Ovary (tissue), 10 donors: ENCODE measurements at places on chromosomes 6 and 20. TPM values are rescaled to one million over a fixed set of nuclear protein-coding genes. Genes with fewer than 3 reads are reported as not detected.

GRCh38 chr6:105646391-105646867, 243.5 kb upstream of the PREP start:
- DNase-seq = no peak

GRCh38 chr6:38549795-38550194, 89.9 kb downstream of the BTBD9 start:
- no peak for DNase-seq

DNA sequence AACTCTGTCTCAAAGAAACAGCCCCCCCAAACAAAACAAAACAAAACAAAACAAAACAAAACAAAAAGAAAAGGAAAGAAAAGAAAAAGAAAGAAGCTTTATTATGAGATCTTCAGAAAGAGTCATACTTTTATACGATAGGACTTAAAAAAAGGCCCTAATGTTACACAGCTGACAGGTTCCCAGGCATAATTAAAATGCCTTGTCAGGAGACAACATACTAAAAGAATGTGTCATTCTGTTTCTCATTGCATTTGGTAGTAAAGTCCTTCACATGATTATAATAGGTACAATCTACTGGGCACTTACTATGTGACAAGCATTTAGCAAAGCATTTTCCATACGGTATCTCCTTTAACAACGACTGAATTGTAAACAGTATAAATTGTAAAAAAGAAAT, 36.4 kb upstream of the RPN2 start:
- no peak for DNase-seq

DNA sequence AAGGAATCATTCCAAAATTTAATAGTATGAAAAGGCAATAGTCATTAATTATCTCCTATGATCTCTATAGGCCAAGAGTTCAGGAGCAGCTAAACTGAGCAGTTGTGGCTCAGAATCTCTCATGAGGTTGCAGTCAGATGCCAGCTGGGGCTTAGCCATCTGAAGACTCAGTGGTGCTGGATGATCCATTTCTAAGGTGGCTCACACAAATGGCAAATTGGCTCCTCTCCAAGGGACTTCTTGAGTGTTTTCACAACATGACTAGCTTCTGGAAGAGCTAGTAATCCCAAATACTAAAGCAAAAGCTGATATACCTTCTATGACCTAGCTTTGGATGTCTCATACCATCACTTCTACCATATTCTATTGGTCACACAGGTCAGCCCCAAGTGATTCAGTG, 104.2 kb downstream of the HAO1 start:
- DNase-seq = no peak

- DNase-seq = no peak
These were observed 265.0 kb downstream of the MMUT start for GRCh38 chr6:49198015-49198414.

The GSTA2 gene
- polyA plus RNA-seq = 0.54 TPM

The CLVS2 gene
- polyA plus RNA-seq = 0.08 TPM

DNA sequence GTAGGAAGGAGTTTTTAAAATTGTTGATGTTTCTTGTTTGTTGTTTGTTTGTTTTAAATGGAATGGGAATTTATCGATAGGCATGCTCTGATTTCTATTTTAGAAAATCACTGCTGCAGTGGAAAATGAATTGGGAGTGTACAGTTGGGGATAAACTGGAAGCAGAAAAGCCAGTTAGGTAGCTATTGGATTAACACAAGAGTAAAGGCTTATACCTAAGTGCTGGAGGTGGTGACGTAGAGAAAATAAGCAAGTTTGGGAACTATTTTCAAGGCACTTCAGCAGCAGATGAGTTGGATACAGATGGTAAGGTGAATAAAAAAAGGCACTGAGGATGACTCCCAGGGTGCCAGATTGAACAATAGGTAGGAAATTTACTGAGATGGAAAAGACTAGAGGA, 164.9 kb downstream of the PLCB4 start:
- no peak for DNase-seq

The DST gene
- 169 TPM for polyA plus RNA-seq

- DNase-seq = no peak
These were observed 13.5 kb downstream of the EYA4 start for GRCh38 chr6:133254552-133255228.

DNA sequence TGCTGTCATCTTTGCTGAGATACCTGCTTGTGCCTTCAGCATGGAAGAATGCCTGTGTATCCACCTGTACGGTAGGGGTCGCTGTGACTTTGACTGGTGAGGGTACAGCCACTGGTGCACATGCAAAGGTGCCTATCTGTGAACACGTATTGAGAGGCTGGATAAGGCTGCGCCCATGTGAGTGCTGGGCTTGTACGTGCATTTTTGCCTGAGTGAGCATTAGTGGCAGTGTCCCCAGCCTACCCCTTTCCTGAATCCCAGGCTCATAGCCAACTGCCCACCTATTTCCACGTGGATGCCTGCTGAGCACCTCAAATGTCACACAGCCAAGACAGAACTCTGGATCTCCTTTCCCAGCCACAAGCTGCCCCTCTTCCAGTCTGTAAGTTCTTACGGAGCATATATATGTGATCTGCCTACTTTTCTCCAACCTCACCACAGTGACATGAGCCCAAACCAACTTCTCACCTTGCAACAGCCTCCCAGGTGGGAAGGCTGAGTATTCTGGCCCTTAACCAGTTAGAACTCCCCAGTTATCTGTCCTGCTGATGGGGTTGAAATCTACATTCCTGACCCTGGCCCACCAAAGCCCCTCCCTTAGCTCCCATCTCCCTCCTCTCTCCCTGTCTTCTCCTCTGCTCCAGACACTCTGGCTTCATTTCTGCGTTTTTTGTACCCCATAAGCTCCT, 1.1 kb upstream of the SLC2A10 start:
- no peak for DNase-seq

DNA sequence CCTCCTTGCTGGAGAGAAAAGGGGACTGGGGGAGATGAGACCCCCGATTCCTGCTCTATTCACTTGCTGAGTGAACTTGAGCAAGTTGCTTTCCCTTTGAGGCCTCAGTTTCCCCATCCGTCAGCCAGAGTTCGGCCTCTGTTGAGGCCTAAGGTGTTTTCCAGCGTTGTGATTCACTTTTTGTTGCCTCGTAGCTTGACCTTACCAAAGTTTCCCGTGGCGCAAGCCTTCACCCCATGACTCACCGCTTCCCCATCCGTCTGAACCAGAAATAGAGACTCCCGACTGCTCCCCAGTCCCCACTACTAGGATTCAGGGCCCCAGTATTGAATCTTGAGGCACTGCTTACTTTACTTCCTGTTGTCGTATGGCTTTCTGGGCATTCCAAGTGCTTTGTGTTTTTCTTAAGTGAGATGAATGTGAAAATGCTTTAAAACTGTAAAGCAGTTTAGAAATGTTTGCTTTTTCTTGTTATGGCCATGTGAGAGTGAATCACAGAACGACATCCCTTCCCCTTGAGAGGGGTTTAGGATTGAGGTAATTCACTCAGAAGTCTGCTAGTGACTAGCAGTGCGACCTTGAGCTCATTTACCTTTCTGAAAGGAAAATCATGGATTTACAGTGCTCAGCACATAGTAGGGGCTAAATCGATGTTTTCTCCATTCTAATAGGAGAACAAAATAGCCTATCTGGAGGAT, 1.2 kb downstream of the CHMP4B start:
- DNase-seq = peak; percentile 66

The CD109 gene
- 5.8 TPM for polyA plus RNA-seq

GRCh38 chr20:64261138-64261537, 5.6 kb downstream of the PCMTD2 start:
- DNase-seq = peak; percentile 75
